ENCODE measurements at places on chromosomes 11 and 22. TPM values are rescaled to one million over a fixed set of nuclear protein-coding genes. Genes with fewer than 3 reads are reported as not detected.

Gene ACRV1
- not detected for total RNA-seq

DNA sequence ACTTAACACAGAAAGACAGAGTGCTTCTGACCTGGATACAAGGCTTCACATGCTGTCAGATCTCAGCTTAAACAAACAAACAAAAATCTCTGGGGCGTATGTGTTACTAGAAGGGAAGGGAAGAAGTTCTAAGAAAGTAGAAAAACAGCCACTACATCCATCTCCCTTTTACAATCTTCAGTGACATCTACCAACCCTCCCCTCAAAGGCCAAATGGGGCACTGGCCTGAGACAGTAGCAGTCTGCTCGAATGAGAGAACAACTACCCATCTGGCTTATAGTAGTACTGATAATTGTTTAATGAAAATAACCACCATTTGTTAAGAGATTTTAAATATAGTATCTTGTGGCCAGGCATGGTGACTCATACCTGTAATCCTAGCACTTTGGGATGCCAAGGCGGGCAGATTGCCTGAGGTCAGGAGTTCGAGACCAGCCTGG, 29.4 kb downstream of the CCDC83 start:
- DNase-seq: no peak

- no peak for DNase-seq
These were observed 14.2 kb upstream of the UVRAG start for GRCh38 chr11:75800728-75801361.

- no peak for DNase-seq
These were observed 36.4 kb upstream of the CWF19L2 start for GRCh38 chr11:107494055-107494454.

GRCh38 chr11:88332851-88333250, 4.7 kb downstream of the CTSC start:
- DNase-seq: no peak

DNA sequence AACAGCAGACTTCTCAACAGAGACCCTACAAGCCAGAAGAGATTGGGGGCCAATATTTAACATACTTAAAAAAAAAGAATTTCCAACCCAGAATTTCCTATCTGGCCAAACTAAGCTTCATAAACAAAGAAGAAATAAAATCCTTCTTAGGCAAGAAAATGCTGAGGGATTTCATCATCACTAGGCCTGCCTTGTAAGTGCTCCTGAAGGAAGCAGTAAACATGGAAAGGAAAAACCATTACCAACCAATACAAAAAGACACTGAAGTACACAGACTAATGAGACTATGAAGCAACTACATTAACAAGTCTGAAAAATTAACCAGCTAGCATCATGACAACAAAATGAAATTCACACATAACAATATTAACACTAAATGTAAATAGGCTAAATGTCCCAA, 947.9 kb upstream of the CHORDC1 start:
- DNase-seq: no peak

GRCh38 chr11:1706634-1707400, 9.8 kb downstream of the KRTAP5-6 start:
- no peak for DNase-seq

Gene MRGPRX4
- not detected for total RNA-seq

Gene MPPED1
- not detected for total RNA-seq

GRCh38 chr11:65362320-65362931, 7.9 kb downstream of the TIGD3 start:
- no peak for DNase-seq

GRCh38 chr11:61577383-61578118, 3.3 kb downstream of the SYT7 start:
- DNase-seq: peak; percentile 44

DNA sequence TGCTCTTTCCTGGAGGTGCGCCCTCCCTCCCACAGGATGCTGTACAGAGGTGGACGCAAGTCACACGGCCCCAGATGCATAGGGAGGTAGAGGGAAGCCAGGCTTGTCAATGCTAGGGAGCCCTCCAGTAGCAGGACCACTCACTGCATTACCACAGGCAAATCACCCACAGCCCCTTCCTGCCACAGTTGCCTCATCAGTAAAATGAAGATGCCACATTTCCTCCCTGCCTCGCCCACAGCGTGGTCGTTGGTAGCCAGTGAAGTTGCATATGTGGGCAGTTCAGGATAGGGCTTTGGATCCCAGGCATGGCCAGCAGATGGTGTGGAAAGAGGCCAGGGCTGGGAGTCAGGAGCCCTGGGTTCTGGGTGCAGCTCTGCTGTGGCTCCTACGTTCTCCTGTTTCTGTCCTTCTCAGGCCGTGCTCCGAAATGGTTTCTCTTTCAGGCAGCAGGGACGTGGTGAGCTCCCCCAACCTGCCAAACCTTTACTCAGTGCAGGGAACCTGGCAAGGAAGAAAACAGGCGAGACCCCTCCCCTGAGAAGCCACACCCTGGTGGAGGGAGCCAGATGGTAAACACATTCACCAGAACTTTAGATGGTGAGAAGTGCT, 22.6 kb downstream of the DAGLA start:
- no peak for DNase-seq

Gene DDI1
- total RNA-seq: not detected

DNA sequence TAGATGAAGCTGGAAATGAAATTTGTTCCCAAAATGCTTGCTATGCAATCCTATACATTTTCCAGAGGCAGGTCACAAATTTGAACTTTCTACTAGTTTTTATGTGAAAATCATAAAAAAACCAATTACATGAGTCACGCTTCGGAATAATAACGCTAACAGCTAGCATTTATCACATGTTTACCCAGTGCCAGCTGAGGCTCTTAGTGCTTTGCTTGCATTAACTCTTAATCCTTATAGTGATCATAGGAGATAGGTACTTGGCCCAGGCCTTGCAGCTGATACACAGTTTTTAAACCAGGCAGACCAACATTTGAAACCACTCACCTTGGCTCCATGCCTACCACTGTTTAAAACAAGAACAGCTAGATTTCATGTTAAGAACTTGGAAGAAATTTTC, 131.8 kb upstream of the RAG2 start:
- DNase-seq: no peak

DNA sequence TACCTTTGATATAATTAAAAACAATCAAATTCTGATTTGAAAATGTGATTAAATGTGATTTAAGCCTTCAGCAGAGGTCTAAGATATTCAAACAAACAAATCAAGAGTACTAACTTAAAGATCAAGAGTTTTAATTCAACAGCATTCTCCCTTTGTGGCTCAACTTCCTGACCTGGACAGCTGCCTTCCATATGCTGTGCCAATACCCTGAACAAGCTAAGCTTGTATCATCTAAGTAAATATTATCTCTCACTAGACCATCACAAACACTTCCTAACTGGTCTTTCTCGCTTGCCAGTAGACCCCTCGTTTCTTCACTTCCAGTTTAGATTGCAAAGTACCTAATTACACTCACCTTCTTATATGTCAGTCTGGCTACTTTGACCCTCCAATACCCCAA, 35.9 kb upstream of the P4HA3 start:
- no peak for DNase-seq

- no peak for DNase-seq
These were observed 76.4 kb upstream of the MYOD1 start for GRCh38 chr11:17642980-17643379.

- DNase-seq: no peak
These were observed 1.1 kb upstream of the GAB2 start for GRCh38 chr11:78418584-78419211.

DNA sequence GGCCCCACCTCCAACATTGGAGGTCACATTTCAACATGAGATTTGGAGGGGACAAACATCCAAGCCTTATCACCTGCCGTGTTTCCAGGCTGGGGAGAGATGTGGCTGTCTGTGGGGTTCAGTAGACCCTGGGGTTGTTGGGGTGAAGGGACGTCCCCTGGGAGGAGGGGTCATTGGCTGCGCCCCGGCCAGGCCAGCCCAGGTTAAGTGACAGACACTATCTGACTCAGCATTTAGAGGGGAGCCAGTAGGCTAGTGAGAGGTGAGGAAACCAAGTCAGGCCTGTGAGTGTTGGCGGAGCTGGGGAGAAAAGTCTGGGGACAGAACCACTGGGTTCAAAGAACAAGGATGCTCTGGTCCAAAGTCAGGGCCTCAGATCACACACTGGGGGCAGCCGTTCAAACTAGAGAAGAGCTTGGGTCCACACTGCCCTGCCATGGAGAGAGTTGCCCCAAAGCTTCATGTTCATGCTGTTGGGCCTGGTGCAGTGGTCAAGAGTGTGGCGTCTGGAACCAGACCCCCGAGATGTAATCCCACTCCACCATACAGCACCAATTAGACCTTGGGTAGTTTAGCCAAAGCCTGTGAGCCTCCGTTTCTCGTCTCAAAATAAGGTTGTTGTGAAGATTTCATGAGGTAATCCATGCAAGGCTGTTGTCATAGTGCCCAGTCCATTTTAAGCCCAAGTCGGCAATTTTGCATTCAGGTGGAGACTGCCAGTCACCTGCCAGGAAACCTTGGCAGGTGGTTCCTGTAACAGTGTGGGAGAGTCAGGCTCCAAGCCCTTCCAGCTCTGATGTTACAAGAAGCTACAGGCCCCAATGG, 1289.6 kb downstream of the TBC1D22A start:
- no peak for DNase-seq

GRCh38 chr11:83611600-83611999, 325.4 kb upstream of the CCDC90B start:
- DNase-seq: no peak

Gene DCHS1
- 8.5 TPM for total RNA-seq

Gene CADM1
- 31.4 TPM for total RNA-seq

Data from heart right ventricle (tissue), 16 donors.